Stimulated activated CD8-positive, alpha-beta memory T cell treated with anti-CD3 and anti-CD28 coated beads, Interleukin-7, amount 100 ng/mL, for 4 hours (primary cell): ENCODE measurements at places on chromosomes 1 and 21.
A peak's percentile ranks its signal among the peaks of the same experiment; 100 is the strongest.

- DNase-seq: no peak
These were observed 778 bp downstream of the EVI5 start for GRCh38 chr1:92784021-92784638.

DNA sequence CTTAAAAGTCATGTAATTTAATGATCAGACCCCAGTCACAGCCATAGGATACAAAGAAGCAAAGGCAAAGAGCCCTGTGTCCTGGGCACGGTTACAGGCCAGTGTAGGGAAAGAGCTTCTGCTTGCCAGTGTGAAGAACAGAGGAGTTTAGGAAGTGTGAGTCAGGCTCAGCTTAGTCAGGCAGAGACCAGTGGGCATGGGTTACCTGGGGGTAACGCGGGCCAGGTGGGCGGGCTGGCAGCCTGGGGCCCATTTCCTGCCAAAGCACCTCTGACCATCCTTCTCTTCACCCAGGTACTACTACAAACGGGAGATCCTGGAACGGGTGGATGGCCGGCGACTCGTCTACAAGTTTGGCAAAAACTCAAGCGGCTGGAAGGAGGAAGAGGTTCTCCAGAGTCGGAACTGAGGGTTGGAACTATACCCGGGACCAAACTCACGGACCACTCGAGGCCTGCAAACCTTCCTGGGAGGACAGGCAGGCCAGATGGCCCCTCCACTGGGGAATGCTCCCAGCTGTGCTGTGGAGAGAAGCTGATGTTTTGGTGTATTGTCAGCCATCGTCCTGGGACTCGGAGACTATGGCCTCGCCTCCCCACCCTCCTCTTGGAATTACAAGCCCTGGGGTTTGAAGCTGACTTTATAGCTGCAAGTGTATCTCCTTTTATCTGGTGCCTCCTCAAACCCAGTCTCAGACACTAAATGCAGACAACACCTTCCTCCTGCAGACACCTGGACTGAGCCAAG is 4.7 kb downstream of the ELF3 start:
- no peak for DNase-seq

DNA sequence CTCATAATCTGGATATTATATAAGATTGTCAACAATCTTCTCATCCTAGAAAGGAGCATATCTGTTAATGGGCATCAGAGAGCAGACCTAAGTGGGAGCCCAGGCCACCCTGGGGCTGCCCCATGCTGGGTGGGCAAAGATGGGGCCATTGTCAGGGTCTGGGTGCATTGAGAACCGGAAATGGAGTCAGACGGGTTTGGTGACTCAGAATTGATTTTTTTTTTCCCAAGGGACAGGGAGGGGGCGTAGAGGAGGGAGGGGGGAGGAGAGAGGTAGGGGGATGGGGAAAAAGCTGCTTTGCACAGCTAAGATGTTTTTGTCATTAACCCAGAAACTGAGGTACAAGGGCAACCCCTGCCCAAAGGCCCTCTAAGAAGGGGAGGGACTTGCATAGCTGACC is 1.3 kb downstream of the ATXN7L2 start:
- no peak for DNase-seq

GRCh38 chr1:110488161-110488560 is 30.8 kb downstream of the KCNA10 start:
- DNase-seq: no peak

GRCh38 chr1:221085701-221086375 is 206.6 kb downstream of the HLX start:
- DNase-seq: no peak

DNA sequence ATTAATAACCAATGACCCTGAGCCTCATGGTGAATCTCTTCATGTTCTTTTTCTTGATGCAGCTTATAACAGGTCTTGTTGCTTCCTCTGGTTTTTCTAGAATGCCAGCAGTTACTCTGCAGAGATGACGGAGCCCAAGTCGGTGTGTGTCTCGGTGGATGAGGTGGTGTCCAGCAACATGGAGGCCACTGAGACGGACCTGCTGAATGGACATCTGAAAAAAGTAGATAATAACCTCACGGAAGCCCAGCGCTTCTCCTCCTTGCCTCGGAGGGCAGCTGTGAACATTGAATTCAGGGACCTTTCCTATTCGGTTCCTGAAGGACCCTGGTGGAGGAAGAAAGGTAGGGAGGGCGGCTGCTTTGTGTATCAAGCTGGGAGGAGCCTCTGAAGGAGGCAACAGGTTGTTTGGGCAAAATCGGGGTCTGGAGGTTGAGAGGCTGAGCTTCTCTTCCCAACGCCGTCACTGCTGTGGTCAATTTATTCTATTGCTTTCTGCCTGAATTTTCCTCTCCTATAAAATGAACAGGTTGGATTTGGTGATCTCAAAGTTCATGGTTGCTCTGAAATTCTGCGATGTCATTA is 6.7 kb downstream of the ABCG1 start:
- no peak for DNase-seq

- no peak for DNase-seq
These were observed 70.9 kb downstream of the SDC3 start for GRCh38 chr1:30837653-30838052.

DNA sequence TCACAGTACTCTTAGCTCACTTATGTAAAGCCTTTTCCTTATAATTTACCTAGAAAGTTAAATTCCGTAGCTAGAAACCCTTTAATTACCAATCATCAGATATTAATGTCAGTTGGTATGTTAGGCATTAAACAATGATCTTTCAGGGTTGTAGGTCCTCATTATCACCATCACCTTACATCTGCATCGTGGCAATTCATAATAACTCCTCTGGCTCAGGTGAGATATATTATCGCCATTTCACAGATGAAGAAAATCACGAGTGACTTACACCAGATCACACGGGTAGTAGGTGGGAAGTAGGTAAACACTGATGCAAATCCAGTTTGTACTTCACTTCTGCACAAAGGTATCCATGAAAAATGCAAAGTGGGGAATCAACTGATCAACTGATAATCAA is 639 bp downstream of the NUP133 start:
- no peak for DNase-seq

GRCh38 chr1:28640766-28641165 is 2.1 kb downstream of the TAF12 start:
- no peak for DNase-seq

- no peak for DNase-seq
These were observed 113.4 kb downstream of the DISP1 start for GRCh38 chr1:222928212-222928611.

DNA sequence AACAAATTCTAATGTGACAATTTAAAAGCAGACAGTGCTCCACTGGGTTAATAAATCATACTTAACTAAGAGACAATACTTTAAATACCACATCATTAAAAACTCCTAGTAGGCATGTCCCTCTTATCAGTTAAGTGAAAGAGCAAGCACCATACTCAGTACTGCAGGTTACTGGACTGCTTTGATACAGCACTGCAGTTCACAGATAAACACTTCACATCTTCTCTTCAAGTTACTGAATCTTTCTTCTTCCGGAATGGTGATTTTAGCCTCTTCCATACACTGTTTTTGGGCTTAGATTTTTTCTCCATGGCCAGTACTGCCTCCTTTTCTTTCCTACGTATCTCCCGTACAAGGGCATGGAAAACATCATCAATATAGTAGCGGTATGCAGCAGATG is 11.0 kb downstream of the RIT1 start:
- DNase-seq: no peak

- DNase-seq: no peak
These were observed 2.5 kb downstream of the ETV3 start for GRCh38 chr1:157135646-157136045.

GRCh38 chr1:36924282-36924811 is 110.0 kb downstream of the GRIK3 start:
- DNase-seq: no peak

GRCh38 chr1:17802945-17803344 is 47.8 kb downstream of the ACTL8 start:
- no peak for DNase-seq

- no peak for DNase-seq
These were observed 10.4 kb downstream of the DLGAP3 start for GRCh38 chr1:34918977-34919561.

DNA sequence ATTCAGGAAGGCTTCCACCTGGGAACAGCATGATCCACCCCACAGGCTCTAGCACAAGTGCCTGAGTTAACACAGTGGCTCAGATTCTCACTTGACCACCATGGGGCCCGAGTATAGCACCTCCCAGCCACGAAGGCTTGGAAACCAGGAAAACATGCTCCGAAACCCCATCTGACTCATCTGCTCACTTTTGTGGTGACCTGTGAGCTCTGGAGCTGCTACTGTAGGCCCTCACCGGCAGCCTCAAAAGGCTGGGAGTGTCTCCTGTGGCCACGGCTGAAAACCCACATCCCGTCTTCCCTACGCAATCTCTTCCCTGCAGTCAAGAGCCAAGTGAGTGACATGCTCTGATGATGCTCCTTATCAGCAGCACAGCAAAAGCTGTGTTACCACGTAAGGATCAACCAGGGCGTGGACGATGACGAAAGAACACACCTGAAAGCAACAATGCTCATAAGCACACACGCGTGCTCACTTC is 81.4 kb downstream of the TGFBR3 start:
- DNase-seq: peak; percentile 55

- no peak for DNase-seq
These were observed 3.4 kb upstream of the TRIM11 start for GRCh38 chr1:228410015-228410414.

DNA sequence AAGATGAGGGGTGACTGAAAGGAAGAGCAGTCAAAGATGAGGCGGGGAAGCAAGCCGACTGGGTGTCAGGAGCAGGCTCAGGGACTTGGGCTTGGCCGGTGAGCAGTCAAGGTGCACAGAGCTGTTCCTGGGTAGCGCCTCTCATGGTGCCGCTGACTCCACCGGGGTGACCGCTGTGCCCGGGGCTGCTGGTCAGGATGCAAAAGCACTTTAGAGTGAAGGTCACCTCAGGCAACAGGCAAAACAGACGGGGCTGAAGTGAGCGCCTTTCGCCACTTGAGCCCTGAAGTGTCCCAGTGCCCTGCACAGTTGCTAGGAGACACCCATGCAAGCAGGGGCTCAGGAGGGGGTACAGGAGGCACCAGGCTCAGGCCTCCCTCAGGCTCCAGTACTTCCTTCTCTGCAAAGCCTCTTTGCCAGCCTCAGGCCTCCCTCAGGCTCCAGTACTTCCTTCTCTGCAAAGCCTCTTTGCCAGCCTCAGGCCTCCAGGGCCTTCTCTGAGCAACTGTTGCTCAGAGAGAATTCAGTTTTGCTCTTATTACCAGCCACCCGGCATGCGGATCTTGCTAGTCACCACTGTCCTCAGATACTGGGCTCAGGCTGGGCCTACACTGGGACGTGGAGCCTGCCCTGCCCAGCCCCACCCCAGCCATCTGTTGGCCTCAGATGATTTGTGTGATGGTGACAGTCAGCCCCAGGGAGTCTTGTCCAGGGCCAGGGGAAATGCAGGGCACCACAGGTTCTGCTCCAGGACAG is 99.7 kb upstream of the IRF2BP2 start:
- no peak for DNase-seq

GRCh38 chr1:25431955-25432719 is 1.4 kb downstream of the MACO1 start:
- DNase-seq: no peak

GRCh38 chr21:43832158-43832550 is 32.9 kb upstream of the AGPAT3 start:
- no peak for DNase-seq

- DNase-seq: no peak
These were observed 60.5 kb upstream of the PRMT6 start for GRCh38 chr1:106995970-106996369.

DNA sequence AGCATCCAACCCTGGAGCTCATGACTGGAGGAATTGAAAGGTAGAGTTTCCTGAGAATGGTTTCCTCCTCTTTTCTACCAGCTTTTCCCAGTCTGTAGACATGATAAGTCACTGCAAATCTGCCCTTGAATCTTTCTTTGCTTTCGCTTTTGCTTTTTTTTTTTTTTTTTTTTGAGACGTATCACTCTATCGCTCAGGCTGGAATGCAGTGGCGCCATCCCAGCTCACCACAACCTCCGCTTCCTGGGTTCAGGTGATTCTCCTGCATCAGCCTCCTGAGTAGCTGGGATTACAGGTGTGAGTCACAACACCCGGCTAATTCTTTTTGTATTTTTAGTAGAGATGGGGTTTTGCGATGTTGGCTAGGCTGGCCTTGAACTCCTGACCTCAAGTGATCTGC is 1.7 kb upstream of the LCA5L start:
- DNase-seq: no peak

- DNase-seq: no peak
These were observed 77.6 kb upstream of the IFFO2 start for GRCh38 chr1:19033926-19034680.

- no peak for DNase-seq
These were observed 6.7 kb upstream of the SLC9A1 start for GRCh38 chr1:27161594-27161993.

GRCh38 chr1:220300442-220301121 is 28.3 kb upstream of the RAB3GAP2 start:
- DNase-seq: no peak

DNA sequence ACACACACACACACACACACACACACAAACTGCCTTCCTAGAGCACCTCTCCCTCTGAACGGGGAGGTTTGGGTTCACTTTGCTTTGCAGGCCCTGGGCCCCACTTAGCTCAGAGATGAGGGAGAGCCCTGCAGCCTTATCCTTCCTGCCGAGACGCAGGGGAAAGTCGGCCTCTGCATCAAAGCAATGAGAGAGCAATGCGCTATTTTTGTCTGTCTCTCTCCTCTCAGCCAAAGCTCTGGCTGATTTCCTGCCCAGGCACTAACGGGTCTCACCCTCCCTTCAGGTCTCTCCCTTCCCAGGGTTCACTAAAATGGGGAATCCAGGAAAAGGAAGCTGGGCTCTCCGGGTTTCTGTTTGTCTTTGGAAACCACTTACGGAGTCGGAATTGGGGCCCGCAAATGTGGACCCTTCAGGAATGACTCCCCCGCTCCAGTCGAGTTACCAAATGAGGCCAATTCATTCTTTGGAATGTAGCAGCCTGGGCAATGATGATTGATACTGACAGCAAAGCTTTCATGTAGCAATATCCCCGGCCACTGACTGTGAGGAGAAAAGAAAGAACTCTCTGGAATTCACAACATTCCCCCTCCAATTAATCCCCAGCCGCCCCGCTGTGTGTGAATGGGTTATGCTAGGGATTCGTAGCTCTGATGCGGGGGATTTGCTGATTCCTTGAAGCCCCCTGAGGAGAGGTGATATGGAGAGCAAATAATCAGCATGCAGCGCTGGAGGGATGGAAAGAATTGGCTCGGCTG is 61.5 kb upstream of the WLS start:
- no peak for DNase-seq
